ENCODE measurements at places on chromosomes 16 and 17.
A peak's percentile ranks its signal among the peaks of the same experiment; 100 is the strongest.

DNA sequence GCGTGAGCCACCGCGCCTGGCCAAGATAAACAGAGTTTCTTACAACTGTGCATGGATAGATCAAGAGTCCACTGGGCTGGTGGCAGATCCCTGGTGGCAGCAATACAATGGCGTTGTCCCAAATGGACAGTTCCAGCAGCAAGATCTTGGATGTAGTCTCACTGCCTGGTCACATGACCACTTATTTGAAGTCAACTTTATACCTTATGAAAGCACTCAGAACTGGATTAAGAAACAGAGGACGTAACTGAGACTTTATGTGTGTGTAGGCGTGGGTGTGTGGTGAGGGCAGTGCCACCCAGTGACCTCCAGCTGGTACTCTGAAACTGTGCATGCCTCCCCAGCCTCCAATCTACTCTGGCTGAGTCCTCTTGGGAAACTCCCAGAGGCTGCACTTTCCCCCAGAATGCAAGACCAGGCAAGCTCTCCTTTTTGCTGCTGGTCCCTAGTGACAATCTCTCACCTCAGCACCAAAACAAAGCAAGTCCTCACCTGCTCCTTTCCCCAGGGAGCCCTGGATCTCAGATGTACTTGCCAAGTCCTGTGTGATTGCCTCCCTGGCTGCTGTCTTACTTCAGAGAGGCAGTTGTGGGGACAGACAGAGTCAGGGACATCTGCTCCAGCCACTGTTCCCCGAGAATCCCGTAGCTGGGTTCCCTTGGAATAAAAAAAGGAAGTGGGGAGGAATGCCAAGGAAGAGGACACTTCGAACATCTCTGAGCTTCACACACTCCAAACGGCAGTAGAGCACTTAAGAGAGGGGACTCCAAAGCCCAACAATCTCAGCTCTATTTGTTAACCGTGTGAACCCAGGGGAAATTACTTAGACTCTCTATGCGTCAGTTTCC is 11.7 kb upstream of the ST6GALNAC2 start:
- DNase-seq: peak; percentile 99

GRCh38 chr17:42135664-42136653 is 13.4 kb downstream of the HSPB9 start:
- no peak for DNase-seq

DNA sequence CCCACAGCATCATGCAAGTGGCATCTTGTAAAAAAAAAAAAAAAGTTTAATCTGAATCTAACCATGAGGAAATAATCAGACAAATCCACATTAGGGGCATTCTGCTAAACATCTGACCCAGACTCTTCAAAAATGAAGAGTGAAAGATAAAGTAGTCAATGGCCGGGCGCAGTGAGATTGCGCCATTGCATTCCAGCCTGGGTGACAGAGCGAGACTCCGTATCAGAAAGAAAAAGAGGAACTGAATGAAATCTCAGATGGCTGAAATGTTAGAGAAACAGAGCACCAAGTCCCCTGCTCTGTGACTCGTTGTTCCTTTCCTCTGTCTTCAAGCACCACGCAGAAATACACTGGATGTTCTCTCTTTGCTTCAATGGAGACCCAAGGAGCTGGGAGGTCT is 12.7 kb upstream of the RNF135 start:
- DNase-seq: no peak

- no peak for DNase-seq
Observed at GRCh38 chr17:79188048-79188447, 113.4 kb downstream of the ENGASE start.

GRCh38 chr17:4175921-4176807 is 33.2 kb downstream of the CYB5D2 start:
- DNase-seq: no peak

DNA sequence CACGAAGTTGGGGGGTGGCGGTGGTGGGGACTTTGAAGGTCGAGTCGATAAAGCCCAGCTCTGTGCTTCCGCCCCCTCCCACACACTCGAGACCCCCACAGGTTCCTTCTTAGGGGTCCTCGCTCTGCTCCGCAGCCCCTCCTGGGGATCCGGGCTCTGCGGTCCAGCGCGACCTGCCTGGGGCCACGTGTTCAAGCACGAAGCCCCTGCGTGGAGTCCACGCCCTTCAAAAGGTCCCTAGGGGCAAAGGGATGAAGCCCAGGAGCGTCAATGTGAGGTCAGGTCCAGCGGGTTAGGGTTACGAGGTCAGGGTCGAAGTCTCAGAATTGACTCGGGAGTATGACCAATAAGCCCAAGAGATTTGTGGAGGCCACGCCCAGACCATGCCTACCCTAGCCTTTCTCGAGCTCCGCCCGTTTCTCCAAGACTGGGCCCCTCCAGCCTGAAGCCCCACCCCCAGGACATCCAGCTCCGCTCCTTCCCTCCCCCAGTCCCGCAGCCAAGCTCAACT is 786 bp upstream of the CACNA1G start:
- DNase-seq: no peak

GRCh38 chr16:67694611-67695010 is 24.5 kb downstream of the GFOD2 start:
- no peak for DNase-seq

GRCh38 chr16:69088684-69089083 is 16.8 kb upstream of the HAS3 start:
- DNase-seq: no peak

DNA sequence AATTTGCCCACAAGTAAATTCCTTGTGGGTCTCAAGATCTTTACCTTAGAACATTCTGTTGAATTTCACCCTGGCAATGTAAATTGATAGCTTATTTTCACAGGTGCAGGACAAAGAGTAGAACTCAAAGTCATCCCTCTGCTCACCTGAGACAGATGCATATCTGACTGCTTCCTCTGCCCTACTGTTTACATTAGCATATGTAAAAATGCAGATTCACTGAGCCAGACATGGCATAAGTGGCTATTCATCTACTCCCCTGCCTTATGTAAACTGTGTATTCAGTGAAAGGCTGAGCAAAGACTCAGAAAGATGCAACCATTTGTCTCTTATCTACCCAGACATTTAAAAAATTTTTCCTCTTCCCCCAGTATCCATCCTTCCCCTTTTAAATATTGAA is 22.3 kb upstream of the MILR1 start:
- DNase-seq: no peak

GRCh38 chr16:10485698-10486382 is 94.6 kb downstream of the EMP2 start:
- no peak for DNase-seq

DNA sequence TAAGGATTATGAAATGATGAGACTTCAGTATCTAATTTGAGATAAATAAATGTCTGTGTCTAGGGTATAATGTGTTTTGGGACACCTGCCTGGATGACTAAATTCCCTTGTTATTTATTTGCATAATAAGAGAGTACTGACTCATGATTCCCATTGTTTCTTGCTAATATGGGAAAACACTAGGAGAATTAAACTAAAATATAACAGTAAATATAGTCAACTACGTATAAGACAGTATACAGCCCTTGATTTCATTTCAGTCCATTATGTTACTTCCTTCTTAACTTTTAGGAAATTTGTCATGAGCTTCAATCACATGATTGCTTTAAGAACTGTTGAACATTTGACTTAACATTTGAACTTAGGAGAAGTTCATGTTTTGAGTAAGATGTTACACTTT is 62.4 kb downstream of the VMP1 start:
- no peak for DNase-seq

GRCh38 chr16:55179852-55180585 is 144.0 kb upstream of the IRX6 start:
- DNase-seq: peak; percentile 34

DNA sequence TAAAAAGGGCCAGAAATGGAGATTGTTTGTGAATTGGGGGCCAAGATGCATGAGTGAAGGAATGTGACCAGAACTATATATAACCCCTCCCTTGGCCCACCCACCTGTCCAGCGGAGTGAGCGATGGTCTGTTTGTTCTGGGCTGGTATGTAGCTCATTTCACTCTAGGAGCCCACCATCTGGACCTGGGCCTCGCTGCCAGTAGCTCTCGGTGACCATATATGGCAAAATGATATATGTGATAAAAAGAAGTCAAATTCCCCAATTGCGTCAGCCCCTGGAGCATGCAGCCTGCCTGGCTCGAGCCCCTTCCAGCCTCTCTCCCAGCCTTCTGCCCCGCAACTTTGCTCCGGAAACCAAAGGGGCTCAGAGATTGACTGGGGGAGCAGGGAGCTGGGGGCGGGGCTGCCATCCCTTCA is 47.3 kb downstream of the CCDC42 start:
- DNase-seq: no peak

- no peak for DNase-seq
Observed at GRCh38 chr17:73797594-73798110, 153.4 kb upstream of the SDK2 start.

DNA sequence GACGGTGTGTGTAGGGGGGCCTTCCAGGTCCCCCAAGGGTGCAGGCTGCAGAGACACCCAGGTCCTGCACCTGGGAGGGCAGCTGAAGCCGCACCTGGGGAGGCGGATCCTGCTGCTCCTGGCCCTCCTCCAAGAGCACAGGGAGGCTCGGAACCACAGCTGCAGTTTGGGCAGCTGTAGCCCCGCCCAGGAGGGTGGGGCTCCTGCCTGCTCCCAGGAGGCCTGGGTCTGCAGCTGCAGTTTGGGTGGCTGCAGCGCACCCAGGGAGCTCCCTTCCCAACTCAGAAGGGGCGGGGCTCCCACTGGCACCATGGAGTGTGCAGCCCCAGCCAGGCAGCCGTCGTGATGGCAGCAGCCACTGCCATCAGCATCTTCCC is 69.4 kb upstream of the NKD1 start:
- DNase-seq: peak; percentile 19

DNA sequence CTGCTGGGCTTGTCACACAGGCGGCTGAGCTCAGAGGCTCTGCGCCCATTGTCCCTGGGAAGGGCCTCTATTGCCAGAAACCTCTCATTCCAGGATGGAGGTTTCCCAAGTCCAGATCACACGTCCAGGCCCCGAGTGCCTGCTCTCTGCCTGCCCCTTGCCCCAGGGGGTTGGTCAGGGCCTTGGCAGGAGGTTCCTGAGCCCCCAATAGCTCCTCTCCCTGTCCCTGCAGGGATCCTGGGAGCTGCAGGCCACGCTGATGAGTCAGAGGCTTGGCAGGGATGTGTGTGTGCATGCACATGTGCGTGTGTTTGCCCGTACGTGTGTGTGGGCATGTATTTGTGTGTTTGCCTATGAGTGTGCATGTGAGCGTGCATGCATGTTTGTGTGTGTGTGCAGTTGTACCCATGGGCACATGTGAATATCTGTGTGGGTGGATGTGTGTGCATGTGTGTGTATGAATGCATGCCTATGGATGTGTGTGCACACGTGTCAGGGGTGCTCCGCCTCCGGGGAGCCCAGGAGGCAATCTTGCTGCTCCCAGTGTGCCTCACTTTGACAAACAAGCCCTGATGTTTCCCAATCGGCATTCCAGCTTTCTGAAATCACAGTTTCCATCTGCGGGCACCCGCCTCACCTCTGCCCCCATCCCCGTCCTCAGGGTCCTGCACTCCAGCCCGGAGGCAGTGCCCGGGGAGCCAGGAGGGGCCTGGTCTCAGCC is 98.4 kb upstream of the GSE1 start:
- DNase-seq: no peak

GRCh38 chr17:19357761-19358160 is 4.8 kb downstream of the B9D1 start:
- DNase-seq: no peak

DNA sequence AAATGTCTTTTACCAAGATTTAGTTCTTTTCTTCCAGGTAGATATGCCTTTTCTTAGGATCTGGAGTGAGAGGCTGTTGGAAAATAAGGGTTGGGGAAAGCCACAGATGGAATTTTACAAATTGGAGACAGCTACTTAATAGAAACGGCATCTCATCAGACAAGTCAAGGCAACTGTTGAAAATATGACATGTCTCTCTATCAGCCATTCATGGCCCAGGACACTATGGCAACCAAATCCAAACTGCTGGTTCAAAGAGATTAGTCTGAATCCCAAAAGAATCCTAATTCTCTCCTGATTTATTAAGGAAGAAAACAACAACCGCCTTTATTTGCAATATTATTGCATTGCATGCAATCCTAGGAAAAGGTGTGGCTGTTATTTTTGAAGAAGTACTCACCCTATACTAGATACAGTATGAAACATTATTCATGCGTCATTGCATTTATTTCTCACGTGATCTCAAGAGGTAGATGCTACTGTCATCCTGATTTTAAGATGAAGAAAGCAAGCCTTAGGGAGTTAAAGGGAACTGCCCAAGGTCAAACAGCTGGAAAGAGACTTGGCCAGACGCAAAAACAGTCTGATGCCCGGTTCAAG is 12.6 kb upstream of the CEP20 start:
- no peak for DNase-seq

GRCh38 chr17:410543-411401 is 58.2 kb upstream of the RPH3AL start:
- DNase-seq: no peak

DNA sequence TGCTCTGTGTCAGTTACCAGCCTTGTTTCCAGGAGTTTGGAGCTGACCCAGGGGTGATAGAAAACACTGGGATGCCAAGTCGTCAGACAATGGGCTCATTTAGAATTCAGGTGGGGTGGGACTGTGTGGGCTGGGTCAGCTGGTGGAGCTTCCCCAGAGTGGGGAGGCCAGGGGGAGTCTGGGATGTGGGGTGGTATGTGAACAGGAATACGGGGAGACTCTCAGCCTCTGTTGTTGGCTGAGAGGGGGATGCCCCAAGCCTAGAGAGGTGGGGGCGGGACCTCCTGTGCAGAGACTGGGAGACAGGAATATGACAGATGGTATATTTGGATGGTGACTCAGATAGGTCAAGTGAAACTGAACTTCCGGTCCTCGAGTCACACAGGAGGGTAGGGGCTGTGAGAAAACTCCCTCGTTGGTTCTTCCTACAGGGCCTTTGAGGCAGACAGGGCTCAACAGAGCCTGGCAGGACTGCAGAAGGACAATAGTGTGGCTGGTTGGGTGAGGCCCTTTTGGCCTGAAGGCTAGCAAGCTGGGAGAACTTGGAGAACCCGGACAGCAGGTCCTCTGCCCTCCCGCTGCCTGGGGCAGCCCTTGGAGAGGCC is 23.7 kb downstream of the CDH1 start:
- no peak for DNase-seq

DNA sequence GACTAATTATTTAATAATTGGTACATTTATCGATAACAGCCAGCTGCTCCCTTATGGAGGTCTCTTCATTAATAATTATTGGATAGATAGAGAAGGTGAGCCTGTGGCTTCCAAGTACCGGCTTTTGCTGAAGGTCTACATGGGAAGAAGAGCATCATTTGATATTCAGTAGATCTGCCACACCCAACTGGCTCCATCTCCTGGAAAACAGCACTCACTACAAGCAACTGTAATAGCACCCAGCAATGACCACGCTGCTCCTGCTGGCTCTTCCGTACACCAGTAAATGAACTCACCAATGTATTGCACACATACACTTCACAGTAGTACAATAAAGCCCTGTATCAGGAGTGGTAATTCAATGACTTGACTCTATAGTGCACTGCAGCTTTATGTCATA is 19.5 kb downstream of the MARVELD3 start:
- no peak for DNase-seq

DNA sequence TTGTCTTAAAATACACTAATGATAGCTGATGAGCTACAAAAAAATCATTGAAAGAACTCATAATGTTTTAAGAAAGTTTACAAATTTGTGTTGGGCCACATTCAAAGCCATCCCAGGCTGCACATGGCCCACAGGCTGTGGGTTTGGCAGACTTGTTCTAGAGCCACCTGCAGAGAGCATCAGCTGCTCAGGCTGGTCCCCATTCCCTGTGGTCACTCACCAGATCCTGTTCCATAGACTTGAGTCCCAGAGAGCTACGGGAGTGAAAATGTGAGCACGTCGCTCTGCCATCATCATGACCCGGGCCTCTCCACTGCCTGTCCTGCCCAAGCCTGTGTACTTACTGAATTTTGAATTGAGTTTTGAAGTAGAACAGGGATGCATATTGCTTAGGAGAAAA is 6.9 kb downstream of the SLC26A11 start:
- DNase-seq: no peak

GRCh38 chr16:28990375-28991040 is 5.7 kb downstream of the LAT start:
- DNase-seq: no peak

Data from NCI-H1436 treated with DMSO at 0.1 percent for 48 hours (cell line).